ENCODE measurements at places on chromosomes 16 and 17.

DNA sequence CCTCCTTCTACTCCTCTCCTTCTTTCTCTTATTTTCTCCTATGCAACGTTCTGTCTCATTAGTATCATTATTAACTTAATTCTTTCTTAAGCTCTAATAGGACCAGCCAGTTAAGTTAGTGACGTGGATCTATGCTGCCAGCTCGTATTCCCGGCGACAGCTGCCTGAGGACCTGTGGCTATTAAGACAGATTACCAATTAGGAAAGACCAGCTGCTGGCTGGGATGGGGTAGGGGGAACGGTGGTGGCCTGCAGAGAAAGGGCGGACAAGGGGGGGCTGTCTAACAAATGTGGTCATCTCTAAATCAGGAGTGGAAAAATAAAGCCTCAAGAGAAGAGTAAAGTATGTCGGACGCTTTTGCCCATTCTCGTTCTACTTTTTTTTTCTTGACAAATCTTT lies 770 bp upstream of the MYH3 start:
- no peak for DNase-seq

DNA sequence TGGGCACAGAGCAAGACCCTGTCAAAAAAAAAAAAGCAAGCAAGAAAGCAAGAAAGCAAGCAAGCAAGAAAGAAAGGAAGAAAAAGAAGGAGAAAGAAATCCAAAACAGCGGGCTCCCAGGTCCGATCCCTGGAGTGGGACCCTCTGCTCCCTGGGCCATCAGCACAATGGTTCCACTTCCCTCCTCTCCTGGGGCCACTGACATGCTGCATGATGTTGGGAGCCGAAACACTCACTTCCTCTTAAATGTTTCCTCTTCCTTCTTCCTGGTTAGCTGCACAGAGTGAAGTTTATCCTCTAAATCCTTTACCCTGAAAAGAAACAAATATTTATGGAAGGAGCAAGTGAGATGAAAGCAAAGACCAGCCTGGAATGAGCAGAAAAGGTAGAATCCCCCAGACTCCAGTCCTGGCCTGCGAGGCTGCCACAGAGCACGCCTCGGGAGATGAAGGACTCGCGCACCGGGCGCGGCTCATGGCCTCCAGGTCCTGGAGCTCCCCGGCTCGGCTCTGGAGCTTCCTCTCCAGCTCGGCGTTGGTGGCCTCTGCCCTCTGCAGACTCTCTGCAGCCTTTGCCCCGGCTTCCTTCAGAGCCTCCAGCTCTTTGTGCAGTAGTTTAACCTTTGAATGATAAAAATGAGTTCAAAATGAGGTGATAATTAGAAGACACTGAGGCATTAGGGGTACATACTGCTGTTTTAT lies 19.0 kb downstream of the CCDC57 start:
- DNase-seq = no peak

DNA sequence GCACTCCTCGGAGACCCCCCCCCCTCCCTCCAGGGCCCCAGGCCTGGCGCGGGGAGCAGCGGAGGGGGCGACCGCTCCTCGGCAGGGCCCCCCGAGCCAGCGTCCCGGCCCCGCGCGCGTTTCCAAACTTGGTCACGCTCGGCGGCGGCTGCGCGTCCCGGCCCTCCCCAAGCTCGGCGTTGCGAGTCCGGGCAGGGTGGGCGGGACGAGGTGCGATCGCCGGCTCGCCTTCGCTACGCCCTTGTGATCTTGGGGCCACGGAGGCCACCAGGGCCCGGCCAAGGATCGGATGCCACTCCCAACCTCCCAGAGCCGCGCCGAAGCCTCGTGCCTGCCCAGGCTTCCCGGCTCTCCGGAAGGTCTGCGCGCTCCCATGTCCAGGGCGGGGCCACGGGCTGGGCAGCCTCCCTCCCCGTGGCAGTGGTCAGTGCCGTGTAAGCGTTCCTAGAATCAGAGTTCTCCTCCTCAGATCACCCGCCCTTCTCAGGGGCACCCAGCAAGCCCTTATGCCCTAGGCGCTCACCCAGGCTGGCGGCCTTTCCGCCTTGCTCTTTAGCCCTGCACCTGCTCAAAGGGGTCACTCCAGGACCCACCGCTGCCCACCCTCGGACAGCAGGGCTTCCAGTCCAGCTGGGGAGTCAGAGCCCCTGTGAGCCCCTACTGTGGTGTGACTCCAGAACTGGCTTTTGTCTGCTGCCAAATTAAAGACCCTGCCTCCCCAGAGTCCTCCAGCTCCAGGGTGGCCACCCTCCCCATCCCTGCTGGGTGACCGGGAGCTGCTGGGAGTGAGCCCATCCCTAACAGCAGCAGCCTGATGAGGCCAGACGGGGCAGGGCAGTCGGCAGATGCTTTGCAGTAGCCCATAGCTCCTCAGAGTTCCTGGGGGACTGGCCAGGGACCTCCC lies 12.2 kb upstream of the MRPS23 start:
- no peak for DNase-seq

DNA sequence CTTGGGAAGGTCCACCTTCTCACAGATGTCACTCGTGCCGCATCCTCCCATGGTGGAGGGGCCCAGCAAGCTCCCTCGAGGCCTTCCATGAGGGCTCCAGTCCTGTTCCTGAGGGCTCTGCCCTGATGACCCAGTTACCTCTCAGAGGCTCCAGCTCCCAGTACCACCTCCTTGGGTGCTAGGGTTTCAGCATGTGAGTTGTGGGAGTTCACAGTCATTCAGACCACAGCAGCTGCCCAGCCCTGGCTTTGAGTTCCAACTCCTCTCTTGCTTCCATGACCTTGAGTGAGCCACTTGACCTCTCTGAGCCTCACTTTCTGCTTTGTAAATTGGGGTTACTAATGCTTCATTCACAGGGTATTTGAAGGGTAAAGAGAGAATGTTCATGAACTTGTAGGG lies 37.1 kb upstream of the LGALS9 start:
- no peak for DNase-seq

- no peak for DNase-seq
Observed at GRCh38 chr16:11211977-11212797, 43.8 kb downstream of the SOCS1 start.

DNA sequence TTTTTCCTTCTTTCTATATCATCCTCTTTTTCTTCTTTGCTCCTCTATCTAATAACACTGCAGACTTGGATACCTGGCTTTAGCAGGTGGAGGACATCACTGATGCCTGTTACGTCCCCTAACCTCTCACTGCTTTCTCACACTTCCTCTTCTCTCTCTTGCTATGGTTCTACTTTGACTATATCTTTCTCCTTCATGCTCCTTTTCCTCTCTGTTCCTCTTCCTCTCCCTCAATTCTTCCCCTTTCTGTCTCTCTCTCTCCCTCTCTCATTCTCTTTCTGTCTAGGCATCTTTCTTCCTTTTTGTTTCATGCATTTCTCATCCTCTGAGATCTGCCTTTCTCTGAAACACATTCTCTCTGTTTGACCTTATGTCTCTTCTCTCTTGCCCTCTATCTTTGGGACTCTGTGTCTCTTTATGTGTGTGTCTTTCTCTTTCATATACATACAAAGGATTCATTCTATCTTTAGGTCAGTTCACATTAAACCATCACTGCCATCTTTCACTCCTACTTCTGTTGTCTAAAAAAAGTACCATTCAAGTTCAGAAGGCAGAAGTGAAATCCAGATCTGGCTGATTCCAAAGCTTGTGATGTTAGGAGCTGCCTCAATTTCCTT lies 353.7 kb downstream of the SHISA9 start:
- DNase-seq = no peak

DNA sequence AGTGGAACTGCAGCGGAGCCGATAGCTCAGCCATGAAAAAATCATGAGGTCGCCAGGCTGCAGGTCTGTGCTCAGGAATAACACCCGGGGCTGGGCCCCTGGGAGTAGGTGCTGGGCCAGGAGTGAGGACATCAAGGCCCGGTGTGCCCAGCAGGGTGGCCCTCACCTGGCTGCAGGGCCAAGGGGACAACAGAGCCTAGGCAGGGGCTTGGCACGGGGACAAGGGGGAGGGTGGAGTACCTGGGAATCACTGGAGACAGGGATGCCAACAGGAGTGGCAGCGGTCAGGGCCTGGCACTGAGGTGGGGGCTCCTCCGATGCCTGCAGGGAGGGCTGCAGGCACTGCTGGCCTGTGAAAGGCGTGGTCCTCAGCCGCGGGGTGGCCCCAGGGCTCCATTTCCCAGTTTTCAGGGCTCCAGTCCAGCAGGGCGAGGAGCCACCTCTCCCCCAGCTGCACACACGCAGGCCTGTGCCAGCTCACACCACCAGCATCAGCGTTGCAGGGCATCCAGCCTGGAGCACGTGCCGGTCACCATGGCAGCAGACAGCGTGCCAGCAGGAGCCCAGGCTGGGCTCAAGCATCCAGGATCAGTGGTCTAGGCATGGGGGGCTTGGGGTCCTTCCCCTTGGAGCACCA lies 4.7 kb upstream of the FSCN2 start:
- no peak for DNase-seq

GRCh38 chr17:27466743-27467375 lies 10.6 kb downstream of the KSR1 start:
- DNase-seq = no peak

DNA sequence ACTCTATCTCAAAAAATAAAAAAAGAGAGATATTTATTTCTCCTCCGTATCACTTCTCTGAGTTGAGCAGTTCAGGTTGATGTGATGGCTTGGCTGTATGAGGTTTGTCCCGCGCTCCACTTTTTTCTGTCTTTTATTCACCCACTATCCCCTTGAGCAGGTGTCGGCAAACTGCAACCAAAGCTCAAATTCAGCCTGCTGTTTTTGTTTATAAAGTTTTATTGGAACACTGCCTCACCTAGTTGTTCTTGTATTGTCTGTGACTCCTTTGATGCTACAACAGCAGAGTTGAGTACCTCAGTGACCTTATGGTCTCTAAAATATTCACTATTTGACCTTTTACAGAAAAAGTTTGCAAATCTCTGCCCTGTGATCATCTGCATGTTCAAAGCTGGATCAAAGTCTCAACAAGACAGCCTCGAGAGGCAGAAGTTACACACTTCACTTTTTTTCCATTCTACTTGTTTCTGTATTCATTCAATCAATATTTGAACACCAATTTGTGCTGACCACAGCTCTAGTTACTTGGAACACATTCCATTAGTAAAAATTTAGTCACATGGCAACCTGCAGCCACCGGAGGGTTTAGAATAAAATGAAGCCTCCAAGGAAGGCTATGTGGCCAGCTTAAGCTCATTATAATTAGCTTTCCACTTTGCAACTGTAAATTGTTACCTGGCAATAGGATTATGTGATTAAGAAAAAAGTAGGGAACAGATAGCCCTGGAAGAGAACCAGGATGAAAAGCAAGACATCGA lies 945.8 kb downstream of the KCNJ2 start:
- no peak for DNase-seq

- no peak for DNase-seq
Observed at GRCh38 chr17:44033861-44034408, 19.2 kb upstream of the TMEM101 start.

DNA sequence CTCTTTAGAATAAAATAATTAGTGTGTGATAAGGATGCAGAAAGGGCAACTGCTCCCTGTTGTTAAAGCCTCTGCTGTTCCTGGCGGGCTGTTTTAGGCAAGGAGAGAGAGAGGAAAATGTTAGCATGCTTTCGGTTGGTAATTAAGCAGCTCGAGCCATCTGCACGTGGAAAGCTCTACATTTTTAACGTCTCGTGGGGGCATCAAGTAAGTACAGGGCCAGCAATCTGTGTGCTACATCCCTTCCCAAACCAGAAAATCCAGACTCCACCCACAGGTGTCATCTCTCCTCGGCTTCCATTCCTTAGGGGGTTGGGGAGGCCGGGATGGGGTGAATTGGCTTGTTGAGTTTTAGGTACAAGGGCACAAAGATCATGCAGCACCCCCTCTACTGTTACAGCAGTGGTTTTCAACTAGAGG lies 62.4 kb upstream of the MARCHF10 start:
- DNase-seq = no peak

GRCh38 chr16:11452746-11453389 lies 107.6 kb downstream of the RMI2 start:
- no peak for DNase-seq

GRCh38 chr17:63290784-63291183 lies 155.3 kb downstream of the CYB561 start:
- no peak for DNase-seq

- DNase-seq = no peak
Observed at GRCh38 chr17:37090941-37091340, 142.2 kb downstream of the AATF start.

Measured in stimulated activated CD8-positive, alpha-beta memory T cell treated with anti-CD3 and anti-CD28 coated beads, Interleukin-4, amount 100 ng/mL, for 1 hour (primary cell).